A549 (cell line): ENCODE measurements at places on chromosomes 4 and X. TPM values are rescaled to one million over a fixed set of nuclear protein-coding genes. Genes with fewer than 3 reads are reported as not detected.
A peak's percentile ranks its signal among the peaks of the same experiment; 100 is the strongest.

The TACR3 gene
- polyA plus RNA-seq = not detected in 3 replicates

The LANCL3 gene
- not detected in 3 replicates for polyA plus RNA-seq

The LRP2BP gene
- 0.14 to 0.25 TPM (median 0.23 TPM) in 3 replicates for polyA plus RNA-seq

The ACE2 gene
- polyA plus RNA-seq = not detected in 3 replicates

The GAGE2A gene
- polyA plus RNA-seq = not detected in 3 replicates

The FGF2 gene
- polyA plus RNA-seq = 32.4 to 35.1 TPM (median 32.9 TPM) in 3 replicates

The PKD2 gene
- 30.6 to 40.2 TPM (median 39.4 TPM) in 3 replicates for polyA plus RNA-seq

The NXF2B gene
- polyA plus RNA-seq = not detected in 3 replicates

- DNase-seq = peak; percentile 66
These were observed 56.9 kb upstream of the PRPS1 start for GRCh38 chrX:107571296-107571998.

GRCh38 chr4:173538909-173539445, 8.9 kb upstream of the HAND2 start:
- DNase-seq = no peak

- DNase-seq = no peak
These were observed 223.8 kb upstream of the PSAPL1 start for GRCh38 chr4:7658341-7659204.

- DNase-seq = peak; percentile 3
These were observed 171.7 kb downstream of the PDGFRA start for GRCh38 chr4:54400802-54401201.

GRCh38 chr4:112329672-112330375, 32.7 kb downstream of the ALPK1 start:
- DNase-seq = no peak

DNA sequence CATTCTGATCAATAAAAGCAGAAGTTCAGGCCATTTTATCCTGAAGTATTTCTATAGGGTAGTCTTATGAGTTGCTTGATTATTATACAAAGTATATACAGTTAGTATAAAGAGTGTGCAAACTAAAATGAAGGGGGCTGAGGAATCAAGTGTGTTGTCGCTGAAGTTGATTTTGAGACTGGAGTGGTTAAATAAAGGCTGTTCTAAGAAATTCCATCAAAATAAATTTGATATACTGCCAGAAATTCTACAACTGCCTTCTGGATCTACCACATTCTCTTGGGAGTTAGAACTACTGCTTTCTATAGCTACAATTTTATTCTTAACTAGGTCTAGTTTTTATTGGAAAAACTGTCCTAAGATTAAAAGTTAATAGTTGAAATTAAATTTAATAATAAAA, 12.4 kb downstream of the EDNRA start:
- no peak for DNase-seq

GRCh38 chr4:3021127-3021526, 53.2 kb downstream of the HTT-AS start:
- no peak for DNase-seq

GRCh38 chr4:85078016-85078415, 111.5 kb upstream of the WDFY3 start:
- DNase-seq = no peak

DNA sequence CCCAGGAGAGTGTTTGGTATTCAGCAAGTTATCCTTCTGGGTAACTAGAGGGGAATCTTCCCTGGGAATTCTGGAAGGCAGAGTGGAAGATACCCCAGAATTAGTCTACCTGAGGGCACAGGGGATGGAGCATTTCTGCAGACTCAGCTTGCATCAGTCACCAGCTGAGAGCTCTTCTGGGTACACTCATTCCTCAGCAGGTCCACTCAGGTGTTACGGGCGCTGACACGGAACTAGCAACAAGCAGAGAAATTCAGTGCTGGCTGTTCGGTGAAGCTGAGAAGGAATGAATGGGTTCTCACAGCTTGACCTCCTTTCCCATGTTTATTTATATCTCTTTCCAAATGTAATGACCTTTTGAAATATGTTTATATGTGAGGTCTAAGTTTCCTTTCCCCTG, 106.0 kb upstream of the PNPLA4 start:
- no peak for DNase-seq

GRCh38 chr4:173074501-173074946, 94.1 kb upstream of the GALNT7 start:
- peak; percentile 18 for DNase-seq

DNA sequence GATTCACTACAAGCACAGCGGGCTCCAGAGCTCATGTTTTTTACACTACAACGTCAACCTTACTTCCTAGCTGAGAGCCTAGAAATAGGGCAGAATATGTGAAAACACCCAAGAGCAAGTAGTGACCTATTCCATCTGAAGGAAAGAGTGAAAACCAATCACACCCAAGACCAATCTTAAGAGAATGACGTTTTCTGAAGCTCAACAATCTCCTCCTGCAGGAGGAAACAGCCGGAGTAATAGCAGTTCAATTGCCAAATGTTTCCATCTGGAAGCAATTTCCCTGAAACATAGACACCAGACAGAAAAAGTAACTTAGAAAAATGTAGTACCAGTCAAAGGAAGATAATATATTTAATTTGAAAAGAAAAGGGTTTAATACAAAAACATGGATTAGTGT, 142.4 kb downstream of the ANXA5 start:
- DNase-seq = no peak

- DNase-seq = no peak
These were observed 241.4 kb upstream of the CLNK start for GRCh38 chr4:10925996-10926395.

DNA sequence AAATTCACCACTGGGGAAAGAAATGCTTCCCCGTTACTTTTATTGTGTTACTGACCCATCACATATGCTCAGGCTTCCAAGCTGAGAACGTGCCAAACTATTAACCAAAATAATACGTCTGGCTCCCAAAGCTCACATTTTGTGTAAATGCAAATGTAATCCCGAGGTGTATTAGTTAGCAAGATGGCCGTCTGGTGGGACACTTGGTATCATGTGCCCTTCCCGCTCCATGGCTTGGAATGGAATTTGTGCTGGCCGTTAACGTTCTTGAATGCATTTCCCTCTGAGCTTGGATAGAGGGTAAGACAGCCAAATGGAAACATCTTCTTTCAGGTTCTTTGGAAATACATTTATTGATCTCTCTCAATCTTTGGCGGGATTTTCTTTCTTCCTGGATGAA, 105.0 kb downstream of the MFAP3L start:
- DNase-seq = no peak

GRCh38 chrX:154368630-154369448, 5.6 kb downstream of the FLNA start:
- DNase-seq = peak; percentile 68

DNA sequence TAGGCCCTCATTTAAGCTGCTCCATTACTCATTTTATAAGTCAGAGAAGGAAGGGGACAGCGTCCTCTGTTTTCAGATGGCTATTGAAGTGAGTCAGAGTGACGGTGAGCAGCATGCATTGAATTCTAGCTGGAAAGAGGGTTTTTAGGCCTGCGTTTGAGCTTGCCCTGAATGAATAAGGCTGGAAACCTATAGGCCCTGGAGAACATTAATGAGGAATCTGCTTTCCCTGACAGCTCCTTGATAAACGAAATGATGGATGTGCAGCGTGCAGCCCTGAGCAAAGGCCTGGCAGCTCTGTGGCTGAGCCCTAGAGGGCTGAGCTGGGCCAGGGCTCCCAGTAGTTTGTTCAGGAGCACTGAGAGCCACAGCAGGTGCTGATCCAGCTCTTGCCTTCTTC, 33.4 kb downstream of the TBL1X start:
- no peak for DNase-seq

DNA sequence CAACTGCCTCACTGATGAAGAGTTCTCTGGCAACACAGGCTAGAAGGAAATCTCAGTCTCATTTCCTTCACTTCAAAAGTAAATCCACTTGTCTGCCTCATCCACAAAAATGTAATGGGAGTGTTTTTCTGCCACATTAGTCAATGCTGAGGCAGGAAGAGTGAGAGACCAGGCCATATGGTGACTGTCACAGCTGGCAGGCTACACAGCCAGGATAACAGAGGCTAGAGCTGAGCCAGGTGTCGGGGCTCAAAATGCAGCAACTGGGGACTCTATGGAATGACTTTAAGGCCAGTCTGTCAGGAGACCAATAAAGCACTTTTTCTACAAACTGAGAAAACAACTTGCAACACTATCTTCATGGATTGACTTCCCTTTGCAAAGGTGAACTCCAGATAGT, 204.2 kb downstream of the GPC3 start:
- no peak for DNase-seq

DNA sequence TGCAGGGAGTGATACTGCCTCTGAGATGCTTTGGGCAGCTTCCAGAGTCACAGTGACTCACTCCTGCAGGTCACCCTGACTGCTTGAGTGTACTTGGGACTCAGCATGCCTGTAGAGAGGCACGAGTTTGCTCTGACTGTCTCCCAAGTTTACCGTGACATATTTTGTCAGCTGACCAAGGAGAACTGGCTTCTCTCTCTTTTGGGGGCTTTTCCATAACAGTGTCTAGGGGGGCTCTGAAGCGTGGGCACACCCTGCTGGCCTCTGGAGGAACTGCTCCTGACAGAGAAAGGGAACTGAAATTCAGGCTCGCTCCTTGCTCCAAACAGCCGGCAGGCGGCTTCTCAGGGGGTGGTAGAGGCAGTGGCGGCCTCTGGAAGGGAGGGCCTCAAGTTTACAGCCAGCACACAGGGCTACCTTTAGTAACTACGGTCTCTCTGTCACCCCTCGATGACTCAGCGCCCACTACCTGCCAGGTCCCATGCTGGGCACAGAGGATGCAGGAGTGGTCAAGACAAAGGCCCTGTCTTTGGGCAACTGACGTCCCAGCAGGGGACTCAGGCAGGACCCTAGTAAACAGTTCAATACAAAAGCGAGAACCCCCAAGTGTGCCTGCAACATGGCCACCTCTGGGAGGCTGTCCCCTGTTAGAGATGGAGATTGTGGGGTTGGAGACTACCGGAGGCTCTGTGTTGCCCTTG, 17.8 kb downstream of the ZNF185 start:
- DNase-seq = peak; percentile 51

DNA sequence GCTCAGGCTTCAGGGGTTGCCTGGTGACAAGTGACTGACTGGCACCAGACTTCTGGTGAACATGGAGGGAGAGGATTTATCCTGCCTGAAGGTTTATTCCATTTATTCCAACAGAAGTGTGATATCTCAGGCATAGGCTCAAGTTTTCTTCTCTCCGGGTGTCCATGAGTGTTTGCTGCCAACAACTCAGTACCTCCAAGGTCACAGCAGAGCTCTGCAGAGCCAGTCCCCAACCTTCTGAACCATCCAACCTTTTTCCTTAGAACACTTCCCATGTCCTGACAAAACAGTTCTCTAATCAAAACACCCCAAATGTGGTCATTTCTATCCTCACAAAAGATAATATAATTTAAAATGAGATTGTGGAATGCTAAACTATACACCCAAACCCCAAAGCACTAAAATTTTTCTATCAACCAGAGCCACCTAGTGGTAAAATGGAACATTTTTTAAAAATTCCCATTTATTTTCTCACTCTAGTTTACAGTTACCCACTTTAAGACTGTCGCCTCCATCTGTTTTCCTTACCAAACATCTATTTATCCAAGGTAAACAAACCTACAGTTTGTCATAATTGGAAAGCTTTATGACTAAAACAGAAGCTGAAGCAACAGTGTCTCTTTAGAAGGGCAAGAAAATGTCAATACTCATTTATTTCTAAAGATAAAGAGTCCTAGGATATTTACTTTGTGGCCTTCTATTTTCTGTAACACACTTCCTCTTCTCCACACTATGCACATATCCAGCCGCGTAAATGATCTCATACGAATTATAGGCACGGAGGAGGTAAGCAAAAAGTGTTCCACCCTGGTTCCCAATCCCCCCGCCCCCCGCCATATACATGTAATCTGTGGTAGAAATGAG, 39.5 kb downstream of the TMEM154 start:
- DNase-seq = peak; percentile 25

GRCh38 chr4:185309770-185310169, 86.0 kb downstream of the LRP2BP start:
- no peak for DNase-seq

DNA sequence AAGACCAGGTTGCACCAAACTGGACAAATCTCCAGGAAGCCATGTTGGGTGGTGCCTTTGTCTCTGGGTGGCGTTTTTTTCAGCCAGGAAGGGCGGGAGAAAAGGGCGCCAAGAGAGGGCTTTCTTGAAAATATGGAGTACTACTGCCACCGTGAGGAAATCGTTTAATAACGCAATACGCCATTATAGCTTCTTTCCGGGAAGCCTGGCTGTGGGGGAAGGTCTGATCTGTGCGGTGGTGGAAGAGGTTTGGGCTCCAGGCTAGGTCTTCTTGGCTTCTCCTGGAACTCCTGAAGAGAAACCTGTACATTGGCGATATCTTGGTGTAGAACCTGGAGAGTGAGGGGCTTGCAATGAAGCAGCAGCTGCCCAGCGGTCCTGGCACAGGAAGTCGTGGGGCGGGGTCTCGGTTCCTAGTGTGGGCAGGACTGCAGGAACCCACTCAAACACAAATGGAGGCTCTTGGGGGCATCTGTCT, 202.7 kb downstream of the OR13H1 start:
- DNase-seq = peak; percentile 47

DNA sequence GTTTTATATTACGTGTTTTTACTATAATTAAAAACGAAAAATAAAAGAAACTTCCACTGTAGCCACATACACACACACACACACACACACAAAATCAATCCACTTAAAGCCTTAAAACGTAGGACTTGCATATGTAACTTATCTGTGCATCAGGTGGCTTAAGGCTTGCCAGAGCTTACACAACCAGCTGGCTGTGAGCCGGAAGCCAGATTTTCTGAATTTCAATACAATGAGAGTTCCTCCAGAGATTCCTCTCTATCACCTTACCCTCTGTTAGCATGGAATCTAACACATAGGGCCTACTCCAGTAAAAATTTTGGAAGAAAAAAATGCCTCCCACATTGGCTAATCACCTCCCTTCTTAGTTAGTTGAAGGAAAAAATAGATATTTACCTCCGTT, 27.9 kb upstream of the SLITRK4 start:
- no peak for DNase-seq

GRCh38 chr4:42122237-42122636, 30.2 kb downstream of the BEND4 start:
- DNase-seq = no peak

- DNase-seq = no peak
These were observed 2649.3 kb downstream of the PCDH7 start for GRCh38 chr4:33369446-33369845.

DNA sequence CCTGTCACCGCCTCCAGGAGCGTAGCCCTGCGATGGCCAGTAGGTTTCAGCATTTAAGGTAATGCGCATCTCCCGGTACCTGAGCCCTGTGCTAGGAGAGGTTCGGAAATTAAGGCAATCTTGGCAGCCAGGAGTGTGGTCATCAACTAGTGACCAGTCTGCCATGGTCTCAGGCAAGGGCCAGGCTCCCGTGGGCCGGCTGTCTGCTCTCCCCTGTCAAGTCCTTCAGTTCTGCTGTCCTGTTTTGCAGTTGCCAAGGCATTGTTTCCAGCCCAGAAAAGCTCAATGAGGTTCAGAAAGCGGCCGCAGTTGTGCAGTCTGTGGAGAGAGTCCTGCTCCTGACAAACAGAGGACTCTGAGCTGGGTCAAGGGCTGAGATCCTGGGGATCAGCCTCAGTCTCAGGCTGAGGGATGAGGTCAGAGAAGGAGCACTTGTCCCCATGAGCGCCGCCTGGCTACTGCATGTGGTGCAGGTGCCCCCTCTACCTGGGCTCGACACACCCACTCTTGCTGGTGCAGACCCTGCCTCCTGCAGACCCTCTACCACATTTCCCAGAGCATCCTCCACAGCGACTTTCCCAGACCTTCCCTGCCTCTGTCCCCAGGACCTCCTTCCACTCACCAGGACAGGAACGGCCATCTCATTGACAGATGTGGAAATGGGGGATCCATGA, 53.4 kb upstream of the PSAPL1 start:
- no peak for DNase-seq
